ENCODE measurements at places on chromosomes 16 and 17.

- DNase-seq = no peak
Observed at GRCh38 chr17:30209930-30210329, 25.6 kb downstream of the SLC6A4 start.

DNA sequence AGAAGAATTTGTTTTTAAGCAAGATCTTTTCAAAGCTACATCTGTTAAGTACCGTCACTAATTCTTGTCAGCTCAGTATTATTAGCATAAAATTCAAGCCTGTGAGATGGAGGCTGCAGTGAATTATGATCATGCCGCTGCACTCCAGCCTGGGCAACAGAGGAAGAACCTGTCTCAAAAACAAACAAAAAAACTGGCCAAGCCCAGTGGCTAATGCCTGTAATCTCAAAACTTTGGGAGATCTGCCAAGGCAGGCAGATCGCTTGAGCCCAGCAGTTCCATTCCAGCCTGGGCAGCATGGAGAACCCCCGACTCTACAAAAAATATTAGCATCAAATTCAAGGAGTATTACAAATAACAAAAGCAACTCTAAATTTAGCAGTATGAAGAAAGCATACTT lies 88.0 kb downstream of the STXBP4 start:
- no peak for DNase-seq

DNA sequence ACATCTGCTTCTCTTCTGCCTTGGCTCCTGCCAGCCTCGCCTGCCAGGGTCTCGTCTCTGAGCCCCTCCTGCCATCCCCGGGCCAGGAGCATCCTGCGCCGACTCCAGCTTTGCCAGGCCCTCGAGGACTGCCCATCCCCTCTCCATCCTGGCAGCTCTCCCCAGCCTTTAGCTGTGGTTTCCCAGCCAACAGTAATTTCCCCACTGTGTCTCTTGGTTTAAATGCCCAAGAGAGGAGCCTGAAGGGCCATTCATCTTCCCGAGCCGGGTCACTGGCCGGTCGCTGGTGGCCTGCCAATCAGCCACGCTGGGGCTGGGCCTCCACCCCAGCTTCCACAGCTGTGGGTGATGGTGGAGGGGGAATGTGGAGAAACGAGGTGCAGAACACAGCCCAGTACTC lies 47.8 kb downstream of the MRC2 start:
- DNase-seq = no peak

- DNase-seq = peak; percentile 6
Observed at GRCh38 chr16:20901436-20902112, 1.0 kb downstream of the LYRM1 start.

Measured in stimulated activated CD4-positive, alpha-beta T cell treated with anti-CD3 and anti-CD28 coated beads, Interleukin-12 subunit alpha, Interleukin-12 subunit beta, amount 100 ng/mL, for 4 hours (primary cell).